Gastroesophageal sphincter (tissue), 4 donors: ENCODE measurements at places on chromosomes 5 and 9. TPM values are rescaled to one million over a fixed set of nuclear protein-coding genes. Genes with fewer than 3 reads are reported as not detected.

Gene HEMGN
- total RNA-seq, result not detected

Gene ZNF454
- 2.3 TPM for total RNA-seq

- ATAC-seq, result no peak
Measured at GRCh38 chr9:86600291-86600690, 246.1 kb upstream of the TUT7 start.

DNA sequence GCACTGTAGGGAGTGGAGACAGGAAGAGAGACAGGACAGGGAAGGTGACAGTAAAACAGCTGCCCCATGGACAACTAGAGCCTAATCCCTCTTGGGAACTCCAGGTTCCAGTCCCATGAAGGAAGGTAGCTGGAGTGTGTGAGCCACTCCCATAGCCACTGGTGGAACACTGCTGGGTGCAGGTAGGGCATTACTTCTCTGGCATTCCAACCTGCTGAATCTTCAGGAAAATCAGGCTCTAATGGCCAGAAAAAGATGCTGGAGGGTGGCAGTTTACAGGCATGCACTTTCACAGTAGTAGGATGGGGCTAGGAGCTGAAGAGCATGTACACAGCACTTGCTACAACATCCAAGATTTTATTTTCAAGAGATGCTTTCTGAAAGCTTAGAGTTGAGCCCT, 259.4 kb downstream of the AUH start:
- ATAC-seq, result no peak

GRCh38 chr5:10702040-10702629, 58.9 kb downstream of the DAP start:
- no peak for ATAC-seq

DNA sequence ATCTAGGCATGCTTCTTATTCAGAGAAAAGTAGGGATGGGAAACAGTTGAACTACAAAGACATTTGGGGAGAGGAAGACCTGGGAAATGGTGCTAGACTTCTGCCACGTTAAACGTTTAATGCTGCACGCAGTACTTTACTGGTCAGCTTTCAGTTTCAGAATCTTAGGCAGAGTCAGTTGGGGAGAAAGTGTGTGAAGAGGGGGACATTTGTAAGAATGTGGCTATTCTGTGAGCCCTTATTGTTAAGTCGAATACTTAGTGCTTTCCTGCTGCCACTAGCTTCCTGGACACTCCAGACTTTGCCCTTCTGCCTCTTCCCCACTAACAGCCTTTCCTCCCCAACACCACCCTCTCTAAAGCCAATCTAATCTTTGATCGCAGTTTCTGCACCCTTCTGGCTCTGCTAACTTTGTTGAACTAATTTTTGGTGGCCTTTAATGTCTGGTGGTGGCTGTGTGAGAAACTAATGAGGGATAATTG, 6.1 kb downstream of the CYSTM1 start:
- no peak for ATAC-seq

- ATAC-seq, result no peak
Measured at GRCh38 chr9:110916403-110916802, 121.9 kb downstream of the LPAR1 start.

DNA sequence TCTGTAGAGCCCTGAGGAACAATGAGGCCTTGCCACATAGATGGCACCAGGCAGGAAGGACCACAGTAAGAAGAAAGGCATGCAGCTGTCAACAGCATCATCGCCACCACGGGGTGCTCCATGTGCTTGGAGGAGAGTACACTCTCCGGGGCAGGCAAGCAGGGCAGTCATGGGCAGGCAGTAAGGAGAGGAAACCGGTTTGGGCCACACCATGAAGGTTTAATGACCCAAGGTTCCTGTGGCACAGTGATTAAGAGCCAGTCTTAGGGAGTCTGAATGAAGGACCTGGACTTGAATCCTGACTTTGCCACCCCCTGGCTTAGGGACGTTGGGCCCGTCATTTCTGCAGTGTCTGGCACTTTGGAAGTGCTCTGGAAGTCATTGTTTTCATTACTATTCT, 80.6 kb upstream of the ZBTB43 start:
- ATAC-seq, result no peak

- ATAC-seq, result peak; percentile 81
Measured at GRCh38 chr9:74496819-74497747, at the start of gene RORB. RORB (plus strand) TSS chr9:74497335; CDS start chr9:74497977, 642 bp downstream.

GRCh38 chr9:89942643-89943042, 337.8 kb downstream of the GADD45G start:
- no peak for ATAC-seq

Gene GRIA1
- 0.27 TPM for total RNA-seq

DNA sequence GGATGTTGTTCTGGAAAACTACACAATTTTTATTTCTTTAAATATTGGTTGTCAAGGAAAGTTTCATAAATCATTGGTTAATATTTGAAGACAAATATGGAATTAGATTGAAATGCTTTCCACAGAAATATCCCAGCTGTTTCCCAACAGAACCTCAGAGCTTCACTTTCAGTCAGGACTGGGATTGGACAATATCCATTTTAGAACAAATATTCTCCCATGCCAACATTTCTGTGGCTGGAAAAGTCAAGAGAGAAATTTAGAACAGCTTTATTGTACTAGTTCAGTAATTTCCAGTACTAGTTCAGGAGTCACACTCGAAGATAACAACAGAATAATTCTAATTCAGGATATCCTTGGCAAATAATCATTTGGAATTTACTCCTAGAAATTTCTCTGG, 116.1 kb upstream of the TUT7 start:
- no peak for ATAC-seq

GRCh38 chr5:31748458-31749172, 109.7 kb downstream of the PDZD2 start:
- ATAC-seq, result no peak

- ATAC-seq, result no peak
Measured at GRCh38 chr5:171739271-171739670, 46.3 kb upstream of the SMIM23 start.

DNA sequence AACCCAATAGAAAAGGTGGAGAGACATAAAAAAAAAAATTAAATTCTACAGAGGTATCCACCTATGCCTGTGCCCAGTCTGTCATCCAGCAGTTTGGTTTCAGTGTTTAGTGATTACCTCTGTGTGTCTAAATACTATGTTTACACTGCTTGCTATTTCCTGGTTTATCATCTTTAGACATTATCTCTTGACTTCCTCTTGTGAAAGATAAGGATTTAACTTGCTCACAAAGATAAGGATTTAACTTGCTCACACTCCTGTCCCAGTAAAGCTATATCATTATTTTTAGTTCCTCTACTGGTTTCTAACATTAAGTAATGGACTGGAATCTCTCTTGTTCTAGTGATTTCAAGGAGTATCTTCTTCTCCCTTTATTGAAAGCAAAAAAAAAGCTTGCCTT, 53.9 kb upstream of the ZFR start:
- no peak for ATAC-seq

DNA sequence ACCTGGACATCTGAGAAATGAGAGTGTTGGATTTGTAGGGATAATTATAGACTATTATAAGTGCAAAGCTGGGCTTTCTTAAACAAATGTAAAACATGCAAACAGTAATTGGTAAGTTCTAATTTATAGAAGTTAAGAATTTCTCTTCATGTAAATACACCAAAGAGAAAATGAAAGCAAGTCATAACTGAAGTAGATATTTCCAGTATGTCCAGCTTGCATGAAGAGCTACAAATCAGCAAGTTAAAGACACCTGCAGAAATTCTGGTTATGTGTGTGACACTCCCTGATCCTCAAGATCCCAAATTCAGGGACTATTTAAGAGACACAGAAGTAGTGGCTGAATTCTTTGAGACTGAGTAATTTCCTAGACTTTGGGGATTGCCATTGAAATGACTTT, 308.9 kb downstream of the TLE4 start:
- ATAC-seq, result no peak

DNA sequence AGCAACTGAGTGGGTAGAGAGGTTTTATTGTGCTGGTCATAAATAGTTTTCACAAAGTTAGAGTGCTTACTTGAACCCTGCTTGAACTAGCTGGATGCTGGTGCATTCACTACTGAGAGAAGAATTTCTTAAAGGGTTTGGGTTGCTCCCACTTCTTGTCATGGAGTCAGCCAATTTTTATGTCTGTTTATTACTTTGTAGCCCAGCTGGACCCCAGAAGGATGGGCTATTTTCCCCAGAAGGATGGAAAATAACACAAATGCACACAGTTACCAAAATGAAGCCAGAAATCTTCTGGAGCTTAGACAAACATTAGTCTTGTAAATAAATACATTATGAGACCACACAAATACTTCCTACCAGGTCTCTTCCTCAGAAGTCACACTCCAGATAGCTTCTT, 480.8 kb upstream of the TNC start:
- ATAC-seq, result no peak

Gene SLC25A2
- total RNA-seq, result not detected

Gene NR6A1
- total RNA-seq, result 0.16 TPM

DNA sequence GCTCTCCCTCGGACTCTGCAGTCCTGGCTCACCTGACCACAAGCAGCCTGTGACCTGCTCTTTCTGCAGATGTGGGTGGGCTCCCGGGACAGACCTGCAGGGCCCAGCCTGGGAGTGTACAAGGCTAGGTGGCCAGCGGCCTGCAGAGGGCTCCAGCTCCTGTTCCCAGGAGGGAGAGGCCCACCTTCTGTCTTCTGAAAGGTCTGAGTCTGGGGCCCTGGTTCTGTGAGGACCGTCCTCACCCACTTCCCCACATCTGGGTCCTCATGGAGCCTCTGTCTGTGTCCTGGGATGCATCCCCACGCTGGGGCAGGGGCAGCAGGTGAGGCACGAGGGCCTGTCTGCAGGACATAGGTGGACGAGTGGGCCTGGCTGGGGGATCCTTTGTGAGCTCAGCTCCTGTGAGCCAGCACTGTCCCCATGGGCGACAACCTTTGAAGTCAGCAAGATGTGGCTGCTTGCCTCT, 43.7 kb downstream of the PHF2 start:
- no peak for ATAC-seq
